ENCODE measurements at places on chromosomes 2 and 18. TPM values are rescaled to one million over a fixed set of nuclear protein-coding genes. Genes with fewer than 3 reads are reported as not detected.

DNA sequence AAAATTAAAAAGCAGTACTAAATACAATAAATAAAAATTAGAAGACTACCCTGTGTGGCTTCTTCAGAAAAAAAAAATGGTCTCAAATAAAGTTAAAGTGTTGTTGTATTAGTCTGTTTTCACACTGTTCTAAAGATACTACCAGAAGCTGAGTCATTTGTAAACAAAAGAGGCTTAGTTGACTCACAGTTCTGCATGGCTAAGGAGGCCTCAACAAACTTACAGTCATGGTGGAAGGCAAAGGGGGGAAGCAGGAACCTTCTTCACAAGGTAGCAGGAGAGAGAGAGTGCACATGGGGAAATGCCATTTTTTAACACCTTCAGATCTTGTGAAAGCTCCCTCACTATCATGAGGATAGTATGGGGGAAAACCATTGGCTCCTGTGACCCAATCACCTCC, 612.8 kb downstream of the RNF144A start:
- no peak for DNase-seq

- DNase-seq, result no peak
Measured at GRCh38 chr2:162013514-162014475, 60.2 kb downstream of the DPP4 start.

- no peak for DNase-seq
Measured at GRCh38 chr2:178924817-178925216, 117.6 kb upstream of the TTN start.

DNA sequence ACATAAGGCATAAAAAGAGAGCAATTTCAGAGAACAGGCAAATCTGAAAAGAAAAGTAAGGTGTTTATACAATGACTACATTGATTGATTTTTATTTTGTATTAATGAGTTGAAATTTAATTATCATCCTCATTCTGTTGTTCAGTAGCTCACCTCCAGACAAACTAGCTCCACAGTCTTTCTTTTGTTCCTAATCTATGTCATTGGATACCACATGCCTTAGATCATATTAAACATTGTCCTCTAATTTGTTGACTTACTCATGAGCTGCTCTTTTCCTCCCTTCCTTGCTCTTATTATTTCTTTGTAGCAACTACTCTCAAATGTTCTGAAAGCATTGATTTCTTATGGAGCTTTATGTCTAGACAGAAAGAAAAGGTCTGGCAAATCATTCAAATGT, 185.5 kb upstream of the ZSWIM2 start:
- DNase-seq, result no peak

DNA sequence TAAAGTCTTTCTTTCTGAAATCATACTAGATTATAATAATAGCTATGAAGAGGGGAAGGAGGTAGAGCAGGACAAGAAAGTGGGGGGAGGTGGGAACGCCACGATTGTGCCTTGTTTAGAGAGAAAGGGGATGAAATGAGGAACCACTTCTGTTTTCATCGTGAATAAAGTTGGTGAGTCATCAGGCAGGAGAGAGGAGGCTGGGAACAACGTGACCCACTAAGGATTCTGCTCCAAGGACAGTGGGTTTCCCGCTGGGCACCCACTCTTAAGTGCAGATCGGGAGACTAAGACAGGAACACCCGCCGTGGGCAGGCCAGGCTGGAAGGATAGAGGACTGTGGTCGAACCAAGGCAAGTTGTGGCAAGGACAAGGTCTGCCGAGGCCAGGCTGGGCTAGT, 158.2 kb downstream of the L3MBTL4 start:
- DNase-seq, result no peak

GRCh38 chr2:42331569-42332284, 29.3 kb downstream of the COX7A2L start:
- DNase-seq, result no peak

GRCh38 chr2:119431155-119431975, at the start of gene TMEM37:
TMEM37 (plus strand) TSS chr2:119431854; CDS start chr2:119431904, 50 bp downstream.
- peak; percentile 95 for DNase-seq

DNA sequence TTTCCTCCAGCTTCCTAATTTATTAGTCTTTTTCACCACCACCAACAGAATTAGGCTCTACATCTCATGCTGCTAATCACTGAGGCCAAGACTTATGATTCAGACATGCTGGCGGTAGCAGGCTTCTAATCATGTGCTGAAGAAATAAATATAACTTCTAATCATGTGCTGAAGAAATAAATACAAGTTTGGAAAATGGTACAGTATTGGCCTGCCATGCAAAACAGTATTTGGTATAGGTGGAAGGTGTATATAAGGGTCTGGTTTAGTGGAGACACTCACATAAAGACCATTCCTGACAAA, 240.7 kb downstream of the TGIF1 start:
- DNase-seq, result no peak

GRCh38 chr18:43751835-43752234, 474.5 kb upstream of the SYT4 start:
- DNase-seq, result no peak

GRCh38 chr2:20194097-20195015, 30.6 kb downstream of the SDC1 start:
- DNase-seq, result no peak

DNA sequence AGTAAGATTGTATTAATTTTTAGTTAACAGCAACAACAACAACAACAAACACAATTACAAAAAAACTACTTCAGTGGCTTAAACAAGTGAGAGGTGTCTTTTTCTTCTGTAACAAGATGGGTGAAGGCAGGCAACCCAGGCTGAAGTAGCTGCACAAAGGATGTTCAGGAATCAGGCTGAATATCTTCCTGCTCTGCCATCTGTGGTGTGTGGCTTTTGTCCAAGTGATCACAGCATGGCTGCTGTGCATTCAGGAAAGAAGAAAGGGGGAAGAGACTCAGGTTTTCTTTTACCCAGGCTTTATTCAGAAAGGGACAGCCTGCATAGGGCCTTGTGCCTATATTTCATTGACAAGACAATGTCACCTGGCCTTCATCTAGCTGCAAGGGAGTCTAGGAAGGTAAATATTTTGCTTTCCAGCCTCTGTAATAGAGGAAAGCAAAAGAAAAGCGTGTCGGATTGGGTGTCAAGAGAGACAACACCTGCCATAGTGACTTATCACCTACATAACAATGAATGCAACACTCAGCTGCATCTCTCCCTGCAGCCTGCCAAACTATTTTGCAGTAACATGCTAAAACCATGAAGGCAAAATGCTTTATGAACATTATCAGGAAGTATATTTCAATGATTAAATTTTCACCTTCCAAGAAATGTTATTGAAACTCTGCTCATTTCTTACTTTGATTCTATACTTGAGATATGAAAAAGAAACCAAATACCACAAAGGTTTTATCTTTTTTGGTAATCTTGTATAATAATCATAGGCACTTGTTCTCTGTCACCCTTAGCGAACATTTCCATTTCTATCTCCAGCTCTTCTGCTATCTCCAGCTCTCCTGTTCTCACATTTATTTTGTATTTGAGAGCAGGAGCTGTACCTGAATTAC, 14.6 kb downstream of the G6PC2 start:
- no peak for DNase-seq

- DNase-seq, result no peak
Measured at GRCh38 chr18:22093731-22094357, 75.5 kb upstream of the GATA6 start.

- DNase-seq, result no peak
Measured at GRCh38 chr2:128684523-128684922, 365.9 kb upstream of the HS6ST1 start.

DNA sequence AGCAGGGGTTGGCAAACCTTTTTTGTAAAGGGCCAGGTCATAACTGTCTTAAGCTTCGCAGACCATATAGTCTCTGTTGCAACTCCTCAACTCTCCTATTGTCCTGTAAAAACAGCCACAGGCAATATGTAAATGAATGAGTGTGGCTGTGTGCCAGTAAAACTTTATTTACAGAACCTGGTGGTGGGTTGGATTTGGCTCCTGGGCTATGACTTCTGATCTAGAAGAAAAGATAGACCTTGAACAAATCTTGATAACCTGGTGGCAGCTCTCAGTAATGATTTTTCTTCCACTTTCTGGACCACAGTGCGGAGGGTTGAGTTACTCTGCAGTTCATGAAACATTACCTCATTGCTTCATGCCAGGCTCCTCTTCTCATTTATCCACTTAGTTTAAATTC, 139.3 kb downstream of the MYCN start:
- DNase-seq, result no peak

DNA sequence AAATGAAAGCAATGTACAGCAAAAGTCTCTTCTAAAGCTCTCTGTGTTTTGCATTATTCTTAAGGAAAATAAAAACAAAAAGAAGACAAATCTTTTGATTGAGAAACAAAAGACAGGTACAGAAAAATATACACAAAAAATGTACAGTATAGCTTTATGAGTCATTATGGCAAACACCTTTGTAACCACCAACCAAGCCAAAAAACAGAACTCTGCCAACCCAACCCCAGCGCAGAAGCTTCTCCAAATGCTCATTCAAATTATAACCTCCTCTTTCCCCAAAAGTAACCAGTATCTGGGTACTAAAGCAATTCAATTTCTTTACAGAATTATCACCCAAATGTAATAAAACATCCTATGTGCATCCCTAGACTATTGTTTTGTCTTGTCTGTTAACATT, 255.9 kb upstream of the STON1 start:
- DNase-seq, result no peak

DNA sequence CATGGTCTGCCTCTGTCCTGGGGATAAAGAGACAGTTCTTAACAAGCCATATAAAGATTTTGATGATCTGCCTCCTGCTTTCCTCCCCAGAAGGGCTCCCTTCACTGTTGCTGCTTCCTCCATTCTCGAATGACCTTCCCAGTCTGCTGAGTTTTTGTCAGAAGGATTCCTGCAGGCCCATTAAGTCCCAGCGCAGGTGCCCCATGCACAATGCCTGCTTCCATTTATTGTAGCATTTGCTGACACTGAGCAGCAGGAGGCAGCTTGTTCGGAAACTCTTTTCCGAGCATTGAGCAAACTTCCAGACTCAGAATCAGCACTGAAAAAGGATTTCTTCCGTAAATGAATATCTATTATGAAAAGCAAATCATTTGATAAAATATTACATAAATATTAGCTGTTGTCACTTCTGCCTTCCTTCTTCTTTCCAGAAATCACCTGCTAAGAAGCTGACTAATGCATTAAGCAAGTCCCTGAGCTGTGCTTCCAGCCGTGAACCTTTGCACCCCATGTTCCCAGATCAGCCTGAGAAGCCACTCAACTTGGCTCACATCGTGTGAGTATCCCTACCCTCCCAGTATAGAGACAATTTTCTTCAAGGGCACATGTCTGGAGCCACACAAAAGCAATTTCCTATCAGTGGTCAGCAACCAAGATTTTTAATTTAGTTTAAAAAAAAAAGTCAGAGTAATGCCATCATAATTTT, 110.4 kb downstream of the DTNA start:
- no peak for DNase-seq

DNA sequence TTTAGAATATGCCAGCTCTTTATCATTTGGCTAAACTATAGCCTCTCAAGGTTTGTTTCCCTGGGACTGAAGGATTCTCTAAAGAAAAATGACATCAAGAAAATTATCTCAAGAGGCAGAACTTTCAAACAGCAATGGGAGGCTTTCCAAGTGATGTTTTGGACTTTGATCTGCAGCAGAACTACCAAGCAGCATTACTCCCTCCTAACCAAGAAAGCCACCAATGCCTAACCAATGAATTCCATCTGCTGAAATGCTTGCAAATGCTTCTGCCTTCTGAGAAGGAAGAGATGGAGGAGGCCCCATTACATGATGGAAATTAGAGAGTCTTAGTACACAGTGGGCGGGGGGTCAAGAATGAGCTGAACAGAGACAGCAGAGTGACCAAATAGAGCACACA, 95.1 kb upstream of the SLC35G4 start:
- no peak for DNase-seq

GRCh38 chr2:12890066-12890465, 173.3 kb downstream of the TRIB2 start:
- DNase-seq, result no peak

DNA sequence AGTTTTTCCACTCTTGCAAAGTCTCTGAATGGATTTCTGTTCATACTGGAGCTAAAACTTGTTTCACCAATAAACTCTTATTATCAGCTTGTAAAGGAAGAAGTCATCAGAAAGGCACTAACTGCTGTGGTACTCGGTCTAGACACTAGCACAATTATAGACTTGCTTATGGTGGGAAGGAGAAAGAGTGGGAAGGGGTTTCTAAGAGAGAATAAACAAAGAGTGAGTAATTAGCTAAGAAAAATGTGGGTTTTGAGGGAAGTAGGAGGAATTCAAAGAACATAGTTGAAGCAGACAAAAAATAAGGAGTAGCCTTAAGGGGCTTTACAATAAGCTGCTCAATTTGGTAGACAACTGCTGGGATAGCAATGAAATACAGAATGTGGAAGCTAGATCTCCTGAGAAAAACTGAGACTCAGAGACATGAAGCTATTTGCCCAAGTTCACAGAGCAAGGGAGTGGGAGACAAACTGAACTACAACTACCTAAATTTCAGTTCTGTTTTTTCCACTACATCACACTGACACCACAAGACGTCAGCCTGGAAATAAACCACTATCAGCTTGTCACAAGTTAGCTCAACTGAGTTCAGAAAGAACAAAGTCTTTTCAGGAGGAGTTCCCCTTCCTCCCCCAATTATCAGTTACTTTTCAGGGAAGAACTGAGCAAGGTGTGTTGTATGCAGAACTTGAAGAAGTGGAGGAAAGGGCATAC, 59.7 kb downstream of the MAP4K3 start:
- peak; percentile 44 for DNase-seq

GPR45 gene
- total RNA-seq, result not detected

TMX3 gene
- total RNA-seq, result 73.0 TPM

UGT1A7 gene
- total RNA-seq, result 37.1 TPM

RAB6C gene
- total RNA-seq, result 0.18 TPM

LDLRAD4 gene
- total RNA-seq, result 47.9 TPM

KCNE4 gene
- total RNA-seq, result 8.0 TPM

TTC21B gene
- 21.7 TPM for total RNA-seq

CCDC85A gene
- total RNA-seq, result 3.7 TPM

ANXA4 gene
- 42.4 TPM for total RNA-seq

Data from stomach (tissue), 19 donors.